ENCODE measurements at places on chromosomes 5 and 9. TPM values are rescaled to one million over a fixed set of nuclear protein-coding genes. Genes with fewer than 3 reads are reported as not detected.

GLDC gene
- total RNA-seq: 13.3 TPM

PCDHAC1 gene
- 2.3 TPM for total RNA-seq

TRAPPC13 gene
- total RNA-seq: 15.7 TPM

LPAR1 gene
- total RNA-seq: 21.4 TPM

NFIB gene
- total RNA-seq: 10.4 TPM

PCDHGA12 gene
- total RNA-seq: not detected

Data from A549 treated with Mapracorat at 1 μM for 4 hours (cell line).